ENCODE measurements at places on chromosomes 6 and 20.

DNA sequence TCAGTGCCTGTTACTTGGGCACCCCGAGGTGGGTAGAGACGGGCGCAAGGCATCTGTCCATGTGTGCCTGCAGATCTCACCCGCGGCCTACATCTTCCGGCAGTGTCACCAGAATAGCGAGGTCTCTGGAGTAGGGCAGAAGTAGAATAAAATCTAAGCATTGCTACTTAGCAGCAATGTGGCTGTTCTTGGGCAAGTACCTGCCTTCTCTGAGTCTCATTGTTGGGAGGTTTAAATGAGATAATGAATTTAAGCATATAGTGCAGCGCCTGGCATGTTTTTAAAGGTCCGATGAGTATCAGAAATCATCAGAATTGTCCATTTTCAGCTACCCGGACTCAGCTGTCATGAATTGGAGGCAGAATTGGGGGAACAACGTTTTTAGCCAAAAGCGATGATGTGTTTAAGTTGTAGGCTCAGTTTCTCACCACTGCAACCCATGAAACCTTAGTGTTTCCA, 800 bp downstream of the ABCC10 start:
- no peak for DNase-seq

- DNase-seq = no peak
These were observed 7.3 kb upstream of the BPIFA2 start for GRCh38 chr20:33160681-33161080.

DNA sequence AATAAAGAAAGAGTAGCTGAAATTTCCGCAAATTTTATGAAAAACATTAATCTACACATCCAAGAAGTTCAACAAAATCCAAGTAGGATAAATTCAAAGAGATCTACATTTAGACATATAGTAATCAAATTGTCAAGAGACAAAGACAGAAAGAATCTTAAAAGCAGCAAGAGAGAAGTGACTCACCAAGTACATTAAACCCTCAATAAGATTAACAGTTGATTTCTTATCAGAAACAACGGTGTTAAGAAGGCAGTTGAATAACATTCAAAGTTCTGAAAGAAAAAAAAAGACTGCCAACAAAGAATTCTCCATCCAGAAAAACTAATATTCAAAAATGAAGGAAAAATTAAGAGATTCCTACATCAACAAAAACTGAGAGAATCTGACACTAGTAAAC, 19.2 kb downstream of the BPIFA1 start:
- DNase-seq = no peak

- peak; percentile 99 for DNase-seq
These were observed 60.9 kb downstream of the PYGB start for GRCh38 chr20:25308671-25309394.

DNA sequence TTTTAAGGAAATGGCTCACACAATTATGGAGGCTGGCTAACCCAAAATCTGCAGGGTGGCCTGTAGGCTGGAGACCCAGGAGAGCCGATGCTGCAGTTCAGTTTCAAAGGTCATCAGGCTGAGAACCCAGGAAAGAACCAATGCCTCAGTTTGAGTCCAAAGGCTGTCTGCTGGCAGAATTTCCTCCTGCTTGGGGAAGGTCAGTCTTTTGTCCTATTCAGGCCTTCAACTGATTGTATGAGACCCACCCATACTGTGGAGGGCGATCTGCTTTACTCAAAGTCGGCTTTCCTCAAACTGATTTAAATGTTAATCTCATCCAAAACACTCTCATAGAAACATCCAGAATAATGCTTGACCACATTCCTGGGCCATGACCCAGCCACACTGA, 189.7 kb upstream of the CDYL start:
- DNase-seq = no peak

- no peak for DNase-seq
These were observed 154.8 kb downstream of the PDSS2 start for GRCh38 chr6:107304421-107305025.

GRCh38 chr20:59692139-59692538, 87.8 kb downstream of the PHACTR3 start:
- no peak for DNase-seq

DNA sequence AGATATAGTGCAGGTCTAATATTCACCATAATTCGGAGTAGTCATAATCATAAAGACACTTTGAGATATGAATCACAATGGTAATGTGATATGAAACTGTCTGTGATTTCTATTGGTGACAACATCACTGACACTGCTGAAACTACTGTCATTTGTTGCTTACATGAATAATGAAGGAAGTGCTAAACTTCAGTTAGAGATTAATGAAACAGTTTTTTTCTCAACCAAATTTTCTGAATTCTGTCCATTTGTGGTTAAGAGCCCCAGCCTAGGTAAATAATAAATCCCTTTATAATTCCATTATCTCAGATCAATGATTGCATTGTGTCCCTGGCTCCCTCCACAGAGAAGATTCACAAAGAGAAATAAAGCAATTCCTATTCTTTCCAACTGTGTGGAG, 122.6 kb downstream of the HIVEP2 start:
- no peak for DNase-seq

DNA sequence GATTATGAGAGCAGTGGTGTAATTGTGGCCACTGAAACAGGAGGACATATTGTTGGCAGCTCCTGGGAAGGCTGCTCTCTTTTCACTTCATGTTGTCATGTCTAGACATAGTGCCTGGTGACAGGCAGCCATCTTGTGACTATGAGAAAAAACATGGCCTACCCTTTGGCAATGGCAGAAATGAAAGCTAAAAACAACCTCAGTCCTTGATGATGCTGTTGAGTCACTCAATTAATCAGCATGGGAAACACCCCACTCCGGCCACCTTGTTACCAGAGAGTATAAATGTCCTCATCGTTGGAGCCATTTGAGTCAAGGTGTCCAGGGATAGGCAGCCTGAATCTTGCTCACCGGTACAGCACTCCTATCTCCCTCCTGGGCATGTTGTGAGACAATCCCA, 31.2 kb upstream of the HMGA1 start:
- DNase-seq = no peak

DNA sequence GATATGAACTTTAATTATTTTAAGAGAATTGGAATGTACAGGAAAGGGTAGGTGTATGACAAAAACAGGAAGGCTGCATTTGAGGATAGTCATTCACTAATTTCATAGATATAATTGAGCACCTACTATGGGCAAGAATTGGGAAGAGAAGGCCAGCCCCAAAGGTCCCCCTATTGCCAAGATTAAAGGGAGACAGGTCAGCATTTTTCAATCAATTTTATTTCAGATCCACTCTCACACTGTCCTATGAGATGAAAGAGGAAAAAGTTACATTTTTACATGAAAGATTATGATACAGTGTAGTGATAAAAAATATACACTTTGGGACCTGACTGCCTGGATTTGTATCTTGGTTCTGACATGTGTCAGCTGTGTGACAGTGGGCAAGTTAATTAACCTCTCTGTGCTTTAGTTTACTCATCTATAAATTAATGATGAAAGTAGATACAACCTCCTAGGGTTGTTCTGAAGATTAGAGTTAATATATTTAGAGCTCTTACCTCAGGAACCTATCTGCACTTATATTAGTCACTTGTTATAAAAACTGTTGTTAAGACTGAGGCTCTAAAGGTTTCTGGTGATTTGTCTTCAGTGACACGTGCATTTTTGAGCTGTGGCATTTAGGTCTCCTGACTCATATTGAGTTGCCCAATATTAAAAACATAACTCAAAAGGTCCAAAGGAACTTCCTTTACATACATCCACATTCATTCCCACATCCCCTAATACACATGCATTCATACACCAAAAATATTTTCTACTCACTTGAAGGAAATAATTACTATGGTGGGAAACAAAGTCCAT, 45.7 kb downstream of the SCGN start:
- no peak for DNase-seq

DNA sequence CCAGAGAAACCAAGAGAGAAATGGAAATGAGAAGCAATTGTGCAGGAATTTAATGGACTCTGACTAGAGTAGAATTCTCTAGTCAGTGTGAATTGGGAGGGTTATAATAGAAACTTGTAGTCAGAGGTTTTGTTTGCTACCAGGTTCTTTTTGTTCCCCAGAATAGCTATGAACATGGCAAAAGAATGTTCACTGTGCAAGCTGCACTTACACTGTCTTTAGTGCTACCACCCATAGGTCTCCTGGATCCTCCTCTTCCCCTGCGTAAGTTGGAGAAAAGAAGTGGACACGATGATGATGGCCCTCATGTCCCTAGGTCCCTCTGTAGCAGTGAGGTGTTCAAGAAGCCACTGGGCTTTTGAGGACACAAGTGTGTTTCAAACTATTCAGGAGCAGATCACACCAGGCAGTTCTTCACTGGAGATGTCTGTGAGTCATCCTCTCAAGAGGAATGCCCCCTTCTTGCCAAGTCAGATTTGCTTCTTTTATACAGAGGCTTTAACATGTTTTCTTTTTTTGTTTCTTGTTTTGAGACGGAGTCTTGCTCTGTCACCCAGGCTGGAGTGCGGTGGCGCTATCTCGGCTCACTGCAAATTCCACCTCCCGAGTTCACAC, 47.6 kb upstream of the SMIM8 start:
- peak; percentile 4 for DNase-seq
